Hematopoietic multipotent progenitor cell treated with erythropoietin and hydrocortisone succinate and interleukin-3 and kit ligand, for 8 days (in vitro differentiated cells): ENCODE measurements at places on chromosomes 16 and 17.

DNA sequence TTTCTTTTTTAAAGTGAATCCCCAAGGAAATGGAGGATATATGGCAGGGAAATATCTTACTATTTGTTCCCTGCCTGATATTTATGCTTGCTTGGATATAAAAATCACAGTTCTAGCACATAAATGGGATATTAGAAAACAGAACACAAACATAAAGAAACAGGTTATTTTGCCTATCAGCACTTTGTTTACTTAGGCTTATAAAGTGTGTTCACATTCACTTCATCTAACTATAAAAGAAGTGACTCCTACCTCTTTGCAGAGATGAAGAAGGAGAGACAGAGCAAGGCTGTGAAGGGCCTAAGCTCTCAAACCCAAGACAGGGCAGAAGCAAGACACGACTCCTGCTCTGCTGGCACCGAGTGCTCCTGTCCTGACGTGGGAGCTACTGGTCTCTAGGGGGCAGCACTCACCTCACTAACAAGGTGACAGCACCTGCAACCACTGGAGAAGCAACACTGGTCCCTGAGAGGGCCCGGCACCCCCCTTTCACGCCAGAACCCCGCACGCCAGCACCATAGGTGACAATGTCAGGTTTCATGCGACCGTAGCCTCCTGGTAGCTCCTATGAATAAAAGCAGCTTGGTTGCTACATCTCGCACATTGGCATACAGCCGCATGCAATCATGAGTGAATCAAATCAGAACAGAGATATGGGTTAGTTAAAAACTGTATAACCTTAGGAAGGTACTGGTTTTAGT, 32.0 kb downstream of the MBTPS1 start:
- DNase-seq = peak; percentile 76

DNA sequence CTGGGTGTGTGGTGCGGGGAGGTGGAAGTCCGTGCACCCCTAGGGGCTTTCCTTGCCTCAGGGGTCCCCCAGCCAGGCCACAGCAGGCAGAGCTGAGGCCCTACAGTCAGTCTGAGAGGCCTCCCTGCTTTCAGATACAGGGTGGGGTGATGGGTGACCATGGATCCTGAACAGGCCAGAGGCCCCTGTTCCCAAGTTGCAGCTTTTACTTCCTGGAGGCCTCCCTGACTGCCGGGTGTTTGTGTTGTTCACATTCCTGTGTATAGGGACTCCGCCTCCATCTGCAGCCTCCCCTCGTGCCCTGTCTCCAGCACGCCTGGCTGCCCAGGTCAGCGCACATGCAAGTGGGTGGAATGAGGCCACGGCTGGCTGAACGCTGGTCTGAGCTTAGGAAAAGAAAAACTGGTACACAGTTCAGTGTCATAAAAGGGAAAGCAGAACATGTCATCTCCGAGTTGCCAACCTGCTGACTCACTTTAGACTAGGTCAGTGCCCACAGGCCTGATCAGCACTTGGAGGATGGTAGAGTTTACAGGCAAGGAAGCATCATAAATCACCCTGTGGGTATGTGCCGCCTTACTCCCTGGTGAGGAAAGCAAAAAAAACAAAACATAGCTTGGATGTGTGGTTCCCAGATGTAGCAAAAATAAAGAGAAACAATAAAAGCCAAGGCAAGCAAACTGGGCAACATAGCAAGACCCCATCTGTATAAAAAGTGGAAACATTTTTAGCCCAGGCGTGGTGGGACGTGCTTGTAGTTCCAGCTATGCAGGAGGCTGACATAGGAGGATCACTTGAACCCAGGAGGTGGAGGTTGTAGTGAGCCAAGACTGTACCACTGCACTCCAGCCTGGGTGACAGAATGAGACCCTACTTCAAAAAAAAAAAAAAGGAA, 6.2 kb upstream of the SLC7A6 start:
- no peak for DNase-seq

DNA sequence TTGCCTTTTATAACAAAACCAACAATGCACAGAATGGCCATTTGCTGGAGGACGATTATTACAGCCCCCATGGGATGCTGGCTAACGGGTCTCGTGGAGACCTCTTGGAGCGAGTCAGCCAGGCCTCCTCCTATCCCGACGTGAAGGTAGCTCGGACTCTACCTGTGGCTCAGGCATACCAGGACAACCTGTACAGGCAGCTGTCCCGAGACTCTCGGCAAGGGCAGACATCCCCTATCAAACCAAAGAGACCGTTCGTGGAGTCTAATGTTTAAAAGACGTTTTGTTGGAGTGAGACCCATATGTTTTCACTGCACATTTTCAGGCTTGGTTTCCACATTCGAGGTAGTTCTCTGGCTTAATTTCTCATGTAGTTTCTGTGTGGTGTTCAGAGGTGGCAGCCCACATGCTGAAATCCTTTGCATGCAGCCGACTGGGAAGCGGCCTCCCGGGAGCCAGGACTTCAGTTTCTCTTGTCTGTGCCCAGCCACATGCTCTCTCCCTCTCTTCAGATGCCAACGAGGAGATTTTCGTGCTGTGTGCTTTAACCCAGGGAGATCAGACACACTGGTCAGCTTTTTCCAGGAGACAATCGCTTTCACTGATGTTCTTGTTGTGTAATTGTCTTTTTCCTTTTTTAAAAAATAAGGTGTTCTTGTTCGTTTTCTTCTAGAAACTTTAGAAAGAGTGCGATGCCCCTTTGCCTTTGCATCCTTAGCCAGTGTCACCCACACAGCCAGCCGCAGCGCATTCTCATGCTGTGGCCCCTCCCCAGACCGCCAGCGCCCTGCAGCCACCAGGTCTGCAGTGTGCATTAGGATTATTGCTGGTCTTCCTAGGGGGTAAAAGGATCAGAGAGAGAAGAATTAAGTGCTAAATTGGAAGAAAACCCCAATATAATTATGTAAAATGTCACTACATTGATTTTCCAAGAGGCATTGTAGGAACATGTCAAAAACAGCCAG, 24.1 kb downstream of the CYB561 start:
- DNase-seq = no peak

DNA sequence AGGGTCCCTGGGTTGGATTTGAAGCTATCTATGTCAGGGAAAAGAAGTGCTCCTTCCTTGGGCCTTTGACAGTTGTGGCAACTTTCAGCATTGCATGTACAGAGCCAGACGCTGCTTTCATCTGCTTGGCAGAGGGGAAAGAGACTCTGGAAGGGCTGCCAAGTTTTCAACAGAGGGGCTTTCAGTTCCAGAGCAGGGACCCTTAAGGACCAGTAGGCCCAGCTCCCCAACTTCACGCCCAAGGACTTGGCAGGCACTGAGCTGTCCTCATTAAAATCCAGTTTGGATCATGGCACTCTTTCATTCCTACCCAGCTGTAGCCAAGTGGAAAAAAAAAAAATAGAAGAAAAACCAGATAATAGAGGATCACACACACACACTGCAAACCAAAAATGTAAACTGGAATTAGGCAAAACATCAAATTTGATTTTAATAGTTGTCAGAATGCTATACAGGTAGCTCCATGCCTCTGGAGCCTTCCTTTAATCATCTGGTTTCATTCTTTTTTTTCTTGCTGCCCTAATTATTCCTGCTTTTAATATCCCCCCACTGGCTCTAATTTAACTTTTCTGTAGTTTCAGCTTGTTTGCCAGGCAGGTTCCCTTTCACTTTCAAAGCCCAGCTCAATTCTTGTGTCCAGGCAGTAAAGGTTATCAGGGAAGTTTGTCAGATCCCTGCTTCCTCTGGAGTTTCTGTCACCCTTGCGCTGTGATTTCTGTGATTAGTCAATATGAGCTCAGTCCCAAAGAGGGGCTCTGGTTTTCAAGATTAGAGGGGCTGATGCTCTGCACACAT, 702.6 kb upstream of the CDH8 start:
- DNase-seq = no peak

GRCh38 chr17:63837962-63838600, 4.4 kb downstream of the SMARCD2 start:
- no peak for DNase-seq

DNA sequence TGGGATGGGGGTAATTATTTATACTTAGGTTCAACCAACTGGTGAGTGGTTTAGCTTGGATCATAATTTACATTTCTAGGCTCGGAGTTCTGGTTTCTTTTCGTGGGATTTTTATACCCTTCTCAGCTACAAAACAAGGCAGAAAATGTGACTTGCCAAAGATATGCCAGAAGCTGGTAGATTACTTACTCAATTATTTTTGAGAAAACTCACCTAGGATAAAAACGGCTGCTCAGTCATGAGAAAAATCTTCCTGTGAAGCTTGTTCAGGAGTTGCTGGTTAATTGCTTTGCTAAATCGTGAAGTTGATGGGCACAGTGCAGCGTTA, 1.1 kb downstream of the NDEL1 start:
- DNase-seq = no peak

GRCh38 chr17:14201021-14201987, 35.4 kb downstream of the CDRT15 start:
- DNase-seq = peak; percentile 29

GRCh38 chr16:73024571-73025105, 23.3 kb downstream of the ZFHX3 start:
- no peak for DNase-seq

- no peak for DNase-seq
Observed at GRCh38 chr17:77563439-77564102, 394.9 kb upstream of the TNRC6C start.

- no peak for DNase-seq
Observed at GRCh38 chr17:77749989-77750388, 208.5 kb upstream of the TNRC6C start.

GRCh38 chr17:73921306-73921705, 277.1 kb upstream of the SDK2 start:
- DNase-seq = no peak

- DNase-seq = no peak
Observed at GRCh38 chr17:57035971-57036481, 49.0 kb upstream of the AKAP1 start.

DNA sequence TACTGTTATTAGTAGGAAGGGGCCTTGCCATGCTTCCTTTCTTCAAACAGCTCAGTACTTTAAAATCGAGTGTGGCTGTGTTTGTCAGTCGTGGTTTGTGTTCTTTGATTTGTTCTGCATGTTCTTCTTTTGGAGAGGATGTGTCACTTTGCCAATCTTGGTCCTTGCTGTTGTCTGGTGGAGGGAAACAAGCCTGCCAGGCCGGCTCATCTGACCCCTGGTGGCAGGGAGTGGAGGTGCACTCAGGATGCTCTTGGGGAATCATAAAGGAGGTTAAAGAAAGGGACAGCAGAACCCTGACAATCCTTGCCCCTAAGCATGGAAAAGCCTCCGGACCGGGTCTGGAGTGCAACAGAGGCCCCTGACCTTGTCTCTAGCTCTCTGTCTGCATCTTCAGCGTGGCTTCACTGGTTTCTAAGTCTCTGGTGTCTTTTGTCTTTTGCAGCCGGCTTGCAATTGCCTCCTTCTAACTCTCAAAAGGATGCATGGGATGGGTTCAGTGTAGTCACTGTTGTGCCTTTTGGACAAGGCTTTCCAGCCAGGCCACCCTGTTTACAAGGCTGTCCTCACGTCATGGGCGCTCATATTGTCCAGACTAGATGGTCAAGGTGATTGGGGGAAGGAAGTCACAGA, 135.8 kb downstream of the WWOX start:
- DNase-seq = peak; percentile 72

GRCh38 chr17:38958756-38959155, 8.4 kb downstream of the FBXO47 start:
- DNase-seq = no peak

- DNase-seq = no peak
Observed at GRCh38 chr16:17827313-17827712, 356.6 kb upstream of the XYLT1 start.

- no peak for DNase-seq
Observed at GRCh38 chr16:88368036-88368435, 14.7 kb upstream of the ZNF469 start.

DNA sequence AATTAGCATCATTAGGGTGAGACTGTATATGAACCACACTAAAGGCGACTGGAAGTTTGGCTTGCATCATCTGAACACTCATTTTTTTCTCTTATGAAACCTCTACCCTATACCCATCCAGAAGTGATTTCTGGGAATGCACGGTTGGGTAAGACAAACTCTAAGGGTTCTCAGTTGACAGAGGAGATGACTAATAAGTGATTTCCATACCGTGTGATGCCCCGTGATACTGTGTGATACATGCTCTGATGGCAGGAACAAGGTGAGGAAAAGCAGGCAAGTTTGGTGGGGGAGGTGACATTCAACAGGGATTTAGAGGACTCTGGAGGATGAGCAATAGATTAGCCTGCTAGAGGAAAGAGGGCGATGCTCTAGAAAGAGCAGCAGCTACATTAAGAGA, 156.4 kb upstream of the CCL2 start:
- DNase-seq = no peak

DNA sequence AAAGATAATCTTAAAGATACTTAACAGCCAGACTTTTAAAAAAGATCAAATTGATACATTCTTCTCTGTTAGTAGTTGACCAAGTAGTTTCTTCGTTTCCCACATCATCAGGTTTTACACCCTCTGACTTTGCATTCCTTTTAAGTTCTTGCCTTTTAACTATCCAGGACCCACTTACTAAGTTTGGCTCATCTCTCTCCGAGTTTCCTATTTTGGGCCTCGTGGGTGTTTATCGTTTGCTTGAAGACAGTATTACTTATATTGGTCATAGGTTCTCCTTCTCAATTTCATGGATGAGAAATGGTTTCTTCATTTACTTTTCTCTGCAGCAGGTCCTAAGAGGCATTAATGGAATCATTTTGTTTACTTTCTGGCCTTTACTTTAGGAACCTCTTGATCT, 43.2 kb downstream of the RPA1 start:
- DNase-seq = no peak

GRCh38 chr17:40888196-40888720, 3.2 kb upstream of the KRT20 start:
- DNase-seq = no peak

- DNase-seq = no peak
Observed at GRCh38 chr16:4019371-4019791, 96.9 kb downstream of the ADCY9 start.

GRCh38 chr16:74710401-74710800, 9.7 kb upstream of the MLKL start:
- no peak for DNase-seq

- no peak for DNase-seq
Observed at GRCh38 chr17:55606488-55606815, 95.2 kb upstream of the SMIM36 start.

GRCh38 chr17:9522074-9522473, 53.5 kb downstream of the STX8 start:
- DNase-seq = peak; percentile 54

DNA sequence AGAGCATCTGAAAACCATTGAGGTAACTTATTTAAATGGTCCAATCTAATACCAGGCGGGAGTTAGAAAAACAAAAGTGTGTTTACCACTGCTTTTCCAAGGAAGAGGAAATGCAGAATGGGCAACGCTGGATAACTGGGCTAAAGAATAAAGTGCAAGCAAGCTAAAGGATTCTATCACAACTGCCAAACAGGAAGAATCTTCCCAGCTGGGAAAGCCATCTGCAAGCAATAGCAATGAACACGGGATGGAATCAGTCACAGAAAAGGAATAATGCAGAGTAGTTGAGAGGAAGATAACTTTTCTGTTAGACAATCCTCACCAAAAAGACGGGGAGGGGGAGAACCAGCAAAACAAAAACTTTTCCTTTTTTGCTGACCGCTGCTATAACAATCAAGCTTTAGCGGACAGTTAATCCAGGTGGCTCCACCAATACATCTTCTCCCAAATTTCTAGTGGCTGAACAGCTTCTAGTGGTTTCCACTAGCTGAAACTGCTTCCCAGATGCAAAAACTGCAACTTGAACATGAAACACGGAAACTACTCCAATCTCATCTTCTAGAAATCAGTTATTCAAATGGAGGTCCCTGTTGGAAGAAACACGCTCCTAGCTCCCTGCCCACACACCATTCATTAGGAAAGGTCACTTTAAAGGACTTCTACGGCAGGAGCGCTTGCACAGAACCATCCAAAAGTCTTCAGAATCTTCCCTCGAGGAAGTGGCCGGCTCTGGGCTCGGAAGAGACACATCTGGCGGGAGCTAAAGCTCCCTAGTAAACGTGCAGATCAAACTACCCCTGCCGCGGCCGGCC, 929 bp downstream of the TMEM11 start:
- no peak for DNase-seq
